HT1080 (cell line): ENCODE measurements at places on chromosomes 3 and 15. TPM values are rescaled to one million over a fixed set of nuclear protein-coding genes. Genes with fewer than 3 reads are reported as not detected.

The TNNC1 gene
- total RNA-seq, result 0.13 TPM in 1 of 2 replicates, not detected in the other

The ACAD9 gene
- 47.1 and 61.0 TPM in 2 replicates for total RNA-seq

The AGTR1 gene
- total RNA-seq, result 0.07 TPM in 1 of 2 replicates, not detected in the other

DNA sequence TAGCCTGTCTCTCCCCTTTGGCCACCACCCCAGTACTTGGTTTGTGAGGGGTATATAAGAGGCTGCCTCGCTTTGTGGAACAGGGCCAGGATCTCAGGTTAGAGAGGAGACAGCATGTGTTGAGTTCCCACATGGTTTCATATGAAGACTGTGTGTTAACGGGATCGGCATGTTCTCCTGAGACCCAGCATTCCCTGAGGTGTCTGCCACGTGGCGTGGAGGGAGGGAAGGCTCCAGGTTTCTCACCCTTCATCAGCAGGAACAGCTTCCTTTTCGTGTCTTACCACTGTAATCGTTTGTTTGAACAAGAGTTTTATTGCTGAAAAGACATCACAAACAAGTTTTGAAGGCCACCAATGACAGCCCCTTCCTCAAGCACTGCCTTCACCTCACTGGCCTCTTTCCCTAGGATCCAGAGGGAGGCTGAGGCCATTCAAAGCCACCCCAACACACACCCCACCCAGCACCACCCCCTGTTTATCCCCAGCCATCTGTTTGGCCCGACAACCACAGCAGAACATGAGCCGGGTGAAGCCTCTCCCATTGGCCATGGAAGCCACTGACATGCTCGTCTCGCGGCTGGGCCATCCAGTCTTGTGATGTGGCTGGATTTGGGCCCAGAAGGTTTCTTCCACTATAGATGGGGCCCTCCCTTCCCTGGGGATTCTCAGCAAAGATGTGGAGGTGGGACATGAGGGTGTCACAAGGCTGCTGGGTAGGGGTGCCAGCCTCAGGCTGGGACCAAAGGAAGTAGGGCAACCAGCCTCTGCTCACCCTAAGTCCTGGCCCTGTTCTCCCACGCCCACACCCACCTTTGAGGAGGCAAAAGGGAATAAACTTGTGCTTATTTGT lies 10.0 kb downstream of the BHLHE40 start:
- DNase-seq, result no peak

DNA sequence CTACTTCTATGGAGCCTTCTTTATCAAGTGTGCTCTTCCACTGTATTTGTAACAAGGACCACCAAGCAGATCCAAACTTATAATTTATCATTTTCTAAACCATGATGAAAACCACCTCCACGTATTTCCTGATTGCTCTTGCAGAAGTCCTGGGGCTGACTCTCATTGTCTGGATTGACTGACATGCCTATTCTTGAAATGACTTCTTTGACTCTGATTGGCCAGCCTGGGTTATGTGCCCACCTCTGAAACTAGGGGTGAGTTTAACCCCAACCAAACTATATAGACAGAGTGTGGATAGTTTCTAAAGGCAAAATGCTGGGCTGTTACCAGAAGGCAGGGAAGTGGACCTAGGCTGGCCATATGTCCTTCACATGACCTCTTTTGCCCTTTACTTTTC lies 12.7 kb downstream of the TMPRSS7 start:
- DNase-seq, result no peak

DNA sequence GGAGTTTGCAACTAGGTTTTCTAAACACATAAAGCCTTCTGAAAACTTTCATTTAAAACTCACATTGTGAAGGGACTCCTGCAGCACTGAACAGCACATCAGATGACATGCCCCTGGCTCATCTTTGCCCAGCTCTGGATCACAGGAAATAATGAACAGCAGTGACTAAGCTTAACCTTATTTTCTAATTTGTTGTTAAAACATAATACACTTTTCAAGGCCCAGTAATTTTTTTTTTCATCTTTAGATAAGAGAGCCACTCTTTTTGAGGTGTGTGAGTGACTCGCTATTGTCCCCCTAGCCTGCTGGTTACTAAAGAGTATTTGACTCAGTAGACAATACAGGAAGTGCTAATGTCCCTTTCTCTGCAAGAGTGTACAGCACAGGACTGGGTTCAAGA lies 204.0 kb downstream of the OSBPL10 start:
- peak; percentile 51 for DNase-seq

DNA sequence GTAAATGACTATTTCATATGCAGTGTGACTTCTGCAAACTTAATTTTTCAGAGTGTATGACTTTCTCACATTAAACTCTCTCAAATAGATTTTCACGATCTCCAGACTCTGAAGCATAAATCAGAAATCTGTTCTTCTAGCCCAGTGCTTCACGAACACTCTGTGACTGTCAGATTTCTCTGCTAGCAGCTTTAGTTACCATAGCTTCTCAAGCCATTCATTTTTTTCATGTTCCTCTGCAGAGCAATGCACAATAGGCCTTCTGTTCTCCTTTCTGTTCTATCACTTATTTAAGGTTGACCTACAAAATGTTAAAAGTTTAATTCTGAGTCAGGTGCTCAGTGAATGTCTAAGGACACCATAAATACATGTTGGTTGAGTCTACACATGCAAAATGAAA lies 1102.2 kb downstream of the TUSC7 start:
- DNase-seq, result no peak

DNA sequence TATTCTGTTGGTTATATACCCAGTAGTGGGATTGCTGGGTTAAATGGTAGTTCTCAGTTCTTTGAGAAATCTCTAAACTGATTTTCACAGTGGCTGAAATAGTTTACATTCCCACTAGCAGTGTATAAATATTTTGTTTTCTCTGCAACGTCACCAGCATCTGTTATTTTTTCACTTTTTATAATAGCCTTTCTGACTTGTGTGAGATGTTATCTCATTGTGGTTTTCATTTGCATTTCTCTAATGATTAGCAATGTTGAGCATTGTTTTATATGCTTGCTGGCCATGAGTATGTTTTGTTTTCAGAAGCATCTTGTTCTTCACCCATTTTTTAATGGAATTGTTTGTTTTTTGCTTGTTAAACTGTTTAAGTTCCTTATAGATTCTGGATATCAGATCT lies 612.7 kb upstream of the SGO1 start:
- DNase-seq, result no peak
